ENCODE measurements at places on chromosomes 4 and X. TPM values are rescaled to one million over a fixed set of nuclear protein-coding genes. Genes with fewer than 3 reads are reported as not detected.

The TBL1X gene
- 41.8 TPM for total RNA-seq

The SOD3 gene
- total RNA-seq, result not detected

The ZNF182 gene
- 4.4 TPM for total RNA-seq

The HERC5 gene
- 3.0 TPM for total RNA-seq

The TAPT1 gene
- 10.5 TPM for total RNA-seq

The GAGE13 gene
- total RNA-seq, result not detected

The PRSS12 gene
- total RNA-seq, result 1.1 TPM

The ADH1C gene
- total RNA-seq, result not detected

The COL4A6 gene
- 157 TPM for total RNA-seq

The KLB gene
- total RNA-seq, result not detected

The NEIL3 gene
- 43.6 TPM for total RNA-seq

The CSAG2 gene
- total RNA-seq, result not detected

The EXOC1 gene
- total RNA-seq, result 40.9 TPM

The AKAP14 gene
- total RNA-seq, result not detected

The FOXR2 gene
- not detected for total RNA-seq
